ENCODE measurements at places on chromosomes 13 and 19.

GRCh38 chr19:5947435-5947834, 30.5 kb downstream of the RANBP3 start:
- DNase-seq, result no peak

DNA sequence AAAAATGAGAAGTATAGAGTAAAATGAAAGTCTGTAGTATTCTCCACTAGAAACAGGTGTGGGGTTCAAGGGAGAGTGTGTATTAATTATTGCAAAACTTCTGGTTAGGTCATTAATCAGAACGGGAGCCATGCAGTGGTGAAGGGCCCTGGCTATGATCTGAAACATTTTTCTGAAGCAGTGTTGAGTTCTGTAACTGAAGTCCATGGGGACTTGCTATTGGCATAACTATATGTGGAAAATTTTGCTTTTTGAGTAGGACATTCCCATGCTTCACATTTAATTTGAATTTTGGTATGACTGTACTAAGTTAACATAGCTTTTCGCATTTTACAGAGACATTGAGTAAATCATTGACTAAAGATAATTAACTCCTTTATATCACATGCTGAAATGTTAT, 67.5 kb downstream of the LRCH1 start:
- DNase-seq, result no peak

GRCh38 chr13:39410096-39410901, 192.7 kb downstream of the LHFPL6 start:
- no peak for DNase-seq

DNA sequence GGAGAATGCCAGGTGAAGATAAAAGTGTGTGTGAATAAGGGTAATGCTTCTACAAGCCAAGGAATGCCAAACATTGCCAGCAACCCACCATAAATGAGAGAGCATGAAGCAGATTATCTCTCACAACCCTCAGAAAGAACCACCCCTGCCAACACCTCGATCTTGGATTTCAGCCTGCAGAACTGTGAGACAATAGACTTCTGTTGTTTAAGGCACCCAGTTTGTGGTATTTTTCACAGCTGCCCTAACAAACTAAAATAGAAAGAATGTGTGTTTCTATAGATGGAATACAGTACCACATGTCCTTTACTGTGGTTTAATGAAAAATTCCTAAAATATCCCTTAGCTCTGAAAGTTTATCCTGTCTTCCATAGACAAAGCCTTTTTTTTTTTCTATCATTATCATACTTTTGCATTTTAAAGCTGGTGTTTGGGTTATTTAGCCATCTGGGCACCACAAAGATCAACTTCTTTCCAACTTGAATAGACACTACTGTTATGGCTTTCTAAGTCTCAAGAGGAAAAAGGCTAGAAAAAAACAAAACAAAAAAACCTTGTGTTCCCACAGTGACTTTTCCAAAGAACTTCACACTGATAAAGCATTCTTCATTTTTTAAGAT, 505.6 kb downstream of the KCTD12 start:
- DNase-seq, result no peak

- DNase-seq, result no peak
Observed at GRCh38 chr13:23443110-23443509, 9.6 kb upstream of the SACS start.

DNA sequence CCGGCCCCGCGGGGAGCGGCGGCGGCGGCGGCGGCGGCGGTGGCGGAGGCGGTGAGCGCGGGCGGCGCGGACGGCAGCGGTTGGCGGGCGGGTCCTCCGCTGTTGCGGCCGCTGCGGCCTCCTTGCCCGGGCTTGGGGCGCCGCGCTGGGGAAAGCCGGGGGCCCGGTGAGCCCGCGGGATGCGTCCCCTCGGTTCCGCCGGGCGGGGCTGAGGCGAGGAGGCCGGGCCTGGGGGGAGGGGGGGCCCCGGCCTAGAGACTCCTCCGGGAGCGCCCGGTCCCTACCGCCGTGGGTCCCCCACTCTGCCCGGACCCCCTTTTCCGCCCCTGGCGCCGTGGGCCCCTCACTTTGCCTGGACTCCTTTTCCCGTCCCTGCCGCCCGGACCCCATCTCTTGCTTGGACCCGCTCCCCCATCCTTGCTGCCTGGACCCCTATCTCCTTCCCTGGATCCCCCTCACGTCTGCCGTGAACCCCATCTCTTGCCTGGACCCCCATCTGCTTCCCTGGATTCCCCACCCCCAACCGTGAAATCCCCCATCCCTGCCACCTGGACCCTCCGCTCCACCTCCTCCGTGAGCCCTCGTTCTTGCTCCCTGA, 28.6 kb upstream of the NDUFS7 start:
- no peak for DNase-seq

GRCh38 chr13:87942205-87942604, 271.0 kb downstream of the SLITRK5 start:
- DNase-seq, result no peak

GRCh38 chr19:19171821-19172532, 1.9 kb upstream of the MEF2B start:
- DNase-seq, result peak; percentile 49

DNA sequence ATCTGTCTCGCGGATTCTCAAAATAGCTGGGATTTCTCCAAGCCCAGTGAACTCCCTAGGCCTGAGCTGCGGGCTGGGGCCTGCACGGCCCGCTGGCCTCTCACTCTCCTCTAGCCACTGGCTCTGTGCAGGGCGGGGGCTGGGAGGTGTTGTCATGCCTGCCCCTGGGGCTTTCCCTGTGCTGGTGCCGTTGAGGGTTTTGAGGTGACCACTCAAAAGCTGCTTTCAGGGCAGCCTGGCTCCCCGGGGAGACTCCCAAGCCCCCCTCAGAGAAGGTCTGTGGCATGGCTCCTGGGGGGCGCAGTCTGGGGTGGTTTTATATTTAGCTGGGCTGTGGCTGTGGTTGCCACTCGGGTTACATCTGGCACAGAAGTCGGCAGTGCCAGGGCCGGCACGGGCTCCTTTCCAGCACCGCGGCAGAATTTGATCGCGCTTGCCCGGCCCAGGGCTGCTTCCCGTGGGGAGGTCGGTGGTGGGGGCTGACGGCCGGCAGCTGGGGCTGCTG, 10.0 kb downstream of the NDUFB7 start:
- no peak for DNase-seq

- peak; percentile 80 for DNase-seq
Observed at GRCh38 chr19:53865918-53866864, 1.5 kb upstream of the MYADM start.

DNA sequence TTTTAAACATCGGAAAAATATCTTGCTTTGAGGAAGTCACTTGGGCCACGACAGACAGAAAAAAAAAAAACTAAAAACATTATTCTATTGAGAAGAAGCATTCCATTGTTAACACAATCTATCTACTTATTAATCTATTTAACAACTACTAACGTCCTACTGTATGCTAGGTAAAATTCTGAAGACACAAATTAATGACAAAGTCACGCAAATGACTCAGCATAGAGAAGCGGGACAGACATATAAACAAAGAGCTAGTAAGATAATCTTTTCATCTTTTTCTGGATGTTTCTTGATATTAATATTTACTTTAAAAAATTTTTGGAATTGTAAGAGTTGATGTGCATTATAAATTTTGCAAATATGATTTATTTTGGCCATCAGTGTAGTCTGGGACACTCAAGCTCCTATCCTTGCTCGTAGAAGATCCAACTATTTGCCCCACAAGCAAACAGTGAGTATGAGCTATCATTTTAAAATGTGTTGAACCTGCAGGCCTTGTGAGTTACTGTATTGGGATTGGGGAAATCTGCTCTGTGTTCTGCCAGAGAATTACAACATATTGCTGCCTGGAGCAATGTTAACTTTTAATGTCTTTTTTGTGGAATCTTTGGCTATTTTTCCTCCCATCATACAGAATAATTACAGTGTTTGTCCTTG, 109.1 kb downstream of the PCDH9 start:
- no peak for DNase-seq

- no peak for DNase-seq
Observed at GRCh38 chr19:1911098-1911497, 5.9 kb downstream of the ADAT3 start.

GRCh38 chr13:62337109-62337880, 921.6 kb upstream of the PCDH20 start:
- DNase-seq, result peak; percentile 25

DNA sequence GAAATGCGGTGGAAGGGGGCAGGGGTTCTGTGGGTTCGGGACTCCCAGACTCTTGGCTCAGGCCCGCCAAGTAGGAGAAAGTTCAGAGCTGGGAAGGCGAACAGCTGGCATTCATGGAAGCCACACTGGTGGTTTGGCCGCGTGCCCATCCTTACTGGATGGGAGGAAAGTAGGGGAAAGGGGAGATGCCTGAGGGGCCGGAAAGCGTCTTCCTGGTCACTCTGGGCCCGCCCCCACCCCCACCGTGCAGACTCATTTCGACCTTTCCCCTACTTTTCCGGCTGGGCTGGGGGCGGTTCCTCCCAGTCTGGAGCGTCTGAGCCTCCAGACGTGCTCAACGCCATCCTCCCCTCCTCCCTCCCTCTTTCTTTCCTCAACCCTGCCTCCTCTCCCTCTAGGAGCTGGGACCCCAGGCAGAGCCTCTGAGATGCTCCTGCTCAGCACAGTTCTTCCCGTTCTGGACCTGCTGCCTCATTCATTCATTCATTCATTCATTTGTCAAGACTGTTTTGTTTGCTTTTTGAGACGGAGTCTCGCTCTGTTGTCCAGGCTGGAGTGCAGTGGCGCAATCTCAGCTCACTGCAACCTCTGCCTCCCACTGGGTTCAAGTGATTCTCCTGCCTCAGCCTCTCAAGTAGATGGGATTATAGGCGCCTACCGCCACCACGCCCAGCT, 3.5 kb downstream of the ANGPTL4 start:
- DNase-seq, result peak; percentile 90

DNA sequence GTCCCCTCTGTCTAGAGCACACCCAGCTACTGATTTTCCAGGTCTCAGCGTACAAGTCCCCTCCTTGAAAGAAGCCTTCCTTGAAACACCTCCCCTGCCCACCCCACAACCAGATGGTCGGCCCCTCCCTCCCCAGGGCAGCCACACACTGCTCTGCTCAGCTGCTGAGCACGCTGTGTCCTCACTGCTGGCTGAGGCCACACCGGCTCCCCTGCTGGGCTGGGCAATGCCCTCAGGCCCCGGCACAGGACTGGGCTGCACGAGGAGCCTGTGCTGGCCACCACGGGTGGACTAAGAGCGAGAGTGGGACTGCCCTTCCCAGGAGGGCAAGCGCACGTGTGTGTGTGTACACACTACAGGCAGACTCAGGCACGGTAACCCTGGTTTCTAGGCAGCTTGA, 11.8 kb upstream of the RSPH6A start:
- no peak for DNase-seq

- no peak for DNase-seq
Observed at GRCh38 chr13:48526286-48526685, 6.6 kb downstream of the RCBTB2 start.

DNA sequence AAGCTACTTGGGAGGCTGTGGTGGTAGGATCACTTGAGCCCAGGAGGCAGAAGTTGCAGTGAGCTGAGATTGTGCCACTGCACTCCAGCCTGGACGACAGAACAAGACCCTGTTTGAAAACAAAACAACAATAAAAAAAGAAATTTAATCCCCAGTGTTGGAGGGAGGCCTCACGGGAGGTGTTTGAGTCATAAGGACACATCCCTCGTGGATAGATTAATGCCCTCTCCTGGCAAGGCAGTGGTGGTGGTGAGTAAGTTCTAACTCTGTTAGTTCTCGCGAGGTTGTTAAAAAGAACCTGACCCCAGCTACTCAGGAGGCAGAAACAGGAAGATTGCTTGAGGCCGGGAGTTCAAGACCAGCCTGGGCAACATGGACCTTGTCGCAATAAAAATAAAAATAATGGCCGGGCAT, 27.6 kb upstream of the SIN3B start:
- DNase-seq, result no peak

- DNase-seq, result no peak
Observed at GRCh38 chr13:89097994-89098393, 1426.8 kb downstream of the SLITRK5 start.

- DNase-seq, result no peak
Observed at GRCh38 chr13:70391678-70392077, 283.4 kb upstream of the KLHL1 start.

Measured in iPS-NIHi11 (cell line).